ENCODE measurements at places on chromosomes 16 and 17. TPM values are rescaled to one million over a fixed set of nuclear protein-coding genes. Genes with fewer than 3 reads are reported as not detected.
A peak's percentile ranks its signal among the peaks of the same experiment; 100 is the strongest.

DNA sequence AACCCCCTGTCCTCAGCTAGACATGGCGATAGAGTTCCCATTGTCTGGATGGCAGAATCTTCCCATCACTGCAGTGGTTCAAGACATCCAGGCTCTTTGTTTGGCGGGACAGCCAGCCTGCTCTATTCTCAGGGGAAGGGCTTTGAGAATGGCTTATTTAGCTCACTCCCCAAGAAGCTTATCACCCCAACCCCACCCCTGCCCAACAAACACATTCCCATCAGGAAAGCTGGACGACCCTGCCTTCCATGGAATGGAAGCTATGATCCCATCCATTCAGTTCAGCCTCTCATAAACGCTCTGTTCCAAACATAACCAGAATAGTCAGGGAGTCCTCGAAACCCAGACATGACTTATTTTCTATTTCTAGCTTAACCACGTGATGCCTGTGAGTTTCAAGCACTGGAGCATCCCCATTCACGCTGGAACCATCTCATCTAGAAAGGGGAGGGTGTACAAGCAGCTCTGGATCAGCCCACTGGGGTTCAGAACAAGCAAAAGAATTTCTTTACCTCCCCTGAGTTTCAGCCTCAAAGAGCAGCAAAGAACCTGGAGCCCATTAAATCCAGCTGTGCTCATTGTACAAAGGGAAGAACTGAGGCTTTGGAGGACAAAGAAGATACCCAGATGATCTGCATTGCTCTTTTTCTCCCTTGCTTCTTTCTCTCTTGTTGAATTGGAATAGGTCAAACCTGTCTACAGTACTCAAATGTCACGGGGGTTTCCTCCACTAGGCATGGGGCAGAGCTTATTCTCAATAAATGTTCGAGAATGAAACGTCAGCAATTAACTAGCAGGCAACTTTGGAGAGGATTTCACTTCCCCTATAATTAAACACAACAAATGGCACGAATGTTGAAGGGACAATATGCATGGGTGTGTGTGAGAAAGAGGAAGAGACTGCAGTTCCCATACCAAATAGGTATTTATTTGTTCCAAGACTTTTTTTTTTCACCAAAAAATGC is 93.1 kb downstream of the XYLT1 start:
- DNase-seq, result no peak

DNA sequence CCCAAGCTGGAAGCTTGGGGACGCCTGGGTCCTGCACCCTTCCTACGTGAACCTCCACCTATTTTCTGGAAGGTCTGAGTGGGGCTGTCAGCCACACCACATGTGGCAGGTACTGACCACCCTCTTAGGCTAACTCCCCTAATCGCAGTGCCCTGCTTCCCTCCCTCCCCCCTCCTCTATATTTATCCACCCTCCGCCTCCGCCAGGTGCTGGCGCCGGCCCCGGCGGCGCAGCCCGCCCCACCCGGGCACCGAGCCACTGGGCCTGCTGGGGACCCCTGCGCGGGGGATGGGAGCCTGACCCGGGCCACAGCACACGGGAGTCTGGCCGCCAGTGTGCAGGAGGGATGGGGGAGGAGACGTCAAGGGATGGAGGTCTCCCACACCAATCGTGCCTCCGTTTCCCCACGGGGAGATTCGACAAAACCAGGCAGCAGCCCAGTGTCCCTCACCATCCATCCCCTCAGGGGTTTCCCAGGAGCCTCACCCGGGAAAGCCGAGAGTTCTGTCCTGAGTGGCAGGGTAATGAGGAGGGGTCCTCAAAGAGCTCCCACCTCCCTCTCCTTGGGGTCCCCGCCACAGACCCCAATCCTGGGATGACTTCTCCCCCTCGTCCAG is 1.3 kb downstream of the PLEKHH3 start:
- peak; percentile 45 for DNase-seq

DNA sequence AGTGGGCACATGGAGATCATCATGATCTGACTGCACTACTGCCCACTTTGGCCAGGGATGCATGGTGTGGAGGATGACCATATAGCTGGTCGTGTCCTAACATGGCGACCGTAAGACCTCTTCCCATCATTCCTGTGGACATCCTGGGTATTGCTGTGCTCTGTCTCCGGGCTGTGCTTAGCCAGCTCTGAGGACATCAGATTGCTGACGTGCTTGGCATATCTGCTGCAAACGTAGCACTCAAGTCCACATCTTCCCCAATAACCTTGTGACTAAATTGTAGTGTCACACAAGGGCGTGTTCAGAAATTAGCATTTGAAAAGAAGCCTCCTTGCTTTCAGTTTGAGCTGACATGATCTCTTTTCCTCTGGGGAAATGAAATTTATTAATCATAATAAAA is 373.2 kb downstream of the RBFOX1 start:
- no peak for DNase-seq

Gene SLC16A11
- 3.5 TPM for total RNA-seq

- no peak for DNase-seq
These were observed 4.0 kb downstream of the RSPRY1 start for GRCh38 chr16:57190136-57190535.

- no peak for DNase-seq
These were observed 301.2 kb downstream of the SEC14L1 start for GRCh38 chr17:77441940-77442339.

DNA sequence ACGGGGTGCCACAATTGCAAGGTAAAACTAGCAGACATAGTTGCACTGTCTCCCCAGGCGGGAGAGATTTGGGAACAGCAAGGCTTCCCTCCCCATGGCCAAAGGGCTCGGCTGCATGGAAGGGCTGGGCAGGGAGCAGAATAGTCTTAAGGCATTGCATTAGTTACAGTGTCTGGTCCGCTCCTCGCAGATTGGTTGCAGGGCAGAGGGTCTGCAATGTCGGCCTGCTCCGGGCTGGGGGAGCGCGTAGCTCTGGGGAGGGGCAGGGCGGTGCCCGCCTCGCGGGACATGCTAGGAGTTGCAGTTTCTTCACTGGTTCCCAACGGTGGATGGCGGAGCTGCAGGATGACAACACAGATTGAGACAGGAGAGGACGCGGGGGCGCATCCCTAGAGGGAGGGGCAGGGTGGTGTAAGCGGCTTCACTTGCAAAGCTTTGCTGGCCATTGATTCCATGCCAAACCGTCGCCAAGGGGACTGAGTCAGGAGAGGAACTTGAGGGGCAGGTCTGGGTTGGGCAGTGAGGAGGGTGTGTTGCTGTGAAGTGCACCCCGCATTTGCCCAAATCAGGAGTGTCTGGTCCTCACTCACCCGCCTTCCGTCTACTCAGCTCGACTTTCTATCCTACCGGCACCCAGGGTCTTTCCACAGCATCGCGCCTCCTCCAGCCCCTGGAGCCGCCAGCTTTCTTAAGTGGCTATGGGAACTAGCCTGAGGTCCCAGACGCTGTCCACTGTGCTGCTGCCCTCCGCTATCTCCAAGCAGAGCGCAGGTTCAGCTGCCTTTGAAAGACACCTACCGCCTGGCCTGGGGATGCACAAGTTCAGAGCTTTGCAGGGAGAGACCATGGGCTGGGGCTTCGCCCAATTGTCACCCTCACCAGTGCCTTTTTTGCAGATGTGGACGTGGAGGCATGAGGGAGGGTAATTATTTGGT is 1748.9 kb downstream of the TP53TG3F start:
- no peak for DNase-seq

GRCh38 chr16:66204756-66205155 is 161.7 kb upstream of the CDH5 start:
- DNase-seq, result no peak

GRCh38 chr17:41347869-41348760 is 2.5 kb downstream of the KRT33A start:
- no peak for DNase-seq

DNA sequence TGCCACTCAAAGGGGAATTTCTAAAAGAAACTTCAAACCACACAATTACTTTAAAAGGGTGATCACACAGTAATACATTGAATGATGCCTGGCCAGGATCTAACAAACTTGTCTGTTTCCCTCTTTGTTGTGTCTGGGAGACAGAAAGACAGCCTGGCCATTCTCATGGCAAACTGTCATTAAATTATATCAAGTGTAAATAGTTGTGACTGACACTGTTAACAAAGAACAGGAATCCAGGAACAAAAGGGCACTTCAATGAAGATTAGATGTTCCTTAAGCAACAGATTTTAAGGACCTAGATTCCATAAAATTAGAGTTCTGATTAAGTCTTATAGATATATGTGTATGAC is 383.6 kb downstream of the KCNJ2 start:
- no peak for DNase-seq

GRCh38 chr17:59853168-59853918 is 39.4 kb downstream of the TUBD1 start:
- no peak for DNase-seq

DNA sequence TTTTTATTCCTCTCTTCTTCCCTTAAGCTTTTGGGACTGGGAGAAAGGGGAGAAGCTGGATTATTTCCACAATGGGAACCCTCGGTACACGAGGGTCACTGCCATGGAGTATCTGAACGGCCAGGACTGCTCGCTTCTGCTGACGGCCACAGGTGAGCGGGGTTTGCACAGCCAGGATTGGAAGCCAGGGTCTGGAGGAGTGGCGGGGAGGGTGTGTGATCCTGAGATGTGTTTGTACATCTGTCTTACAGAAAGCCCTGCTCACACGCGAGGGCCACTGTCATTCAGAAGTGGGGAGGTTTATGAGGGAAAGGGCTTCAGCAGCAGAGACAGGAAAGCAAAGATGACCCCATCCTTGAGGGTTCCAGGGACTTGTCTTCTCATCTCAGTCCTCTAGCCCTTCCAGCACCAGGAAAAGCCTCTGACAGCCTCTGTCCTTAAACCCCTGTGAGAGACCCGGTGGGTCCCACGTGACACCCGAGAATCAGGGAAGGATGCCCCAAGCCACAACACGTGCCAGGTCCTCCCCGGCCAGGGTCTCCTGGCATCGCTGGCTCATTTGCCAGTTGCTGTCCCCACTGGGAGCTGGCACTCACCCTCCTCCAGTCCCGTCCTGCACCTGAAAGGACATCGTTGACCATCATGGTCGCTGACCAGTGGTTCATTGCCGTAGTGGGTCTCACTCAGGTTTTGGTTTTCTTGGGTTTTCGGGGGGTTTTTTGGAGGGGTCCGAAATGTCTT is 44.3 kb upstream of the CHMP6 start:
- DNase-seq, result peak; percentile 10

GRCh38 chr17:6913608-6914443 is 82.0 kb upstream of the ALOX12 start:
- peak; percentile 78 for DNase-seq

DNA sequence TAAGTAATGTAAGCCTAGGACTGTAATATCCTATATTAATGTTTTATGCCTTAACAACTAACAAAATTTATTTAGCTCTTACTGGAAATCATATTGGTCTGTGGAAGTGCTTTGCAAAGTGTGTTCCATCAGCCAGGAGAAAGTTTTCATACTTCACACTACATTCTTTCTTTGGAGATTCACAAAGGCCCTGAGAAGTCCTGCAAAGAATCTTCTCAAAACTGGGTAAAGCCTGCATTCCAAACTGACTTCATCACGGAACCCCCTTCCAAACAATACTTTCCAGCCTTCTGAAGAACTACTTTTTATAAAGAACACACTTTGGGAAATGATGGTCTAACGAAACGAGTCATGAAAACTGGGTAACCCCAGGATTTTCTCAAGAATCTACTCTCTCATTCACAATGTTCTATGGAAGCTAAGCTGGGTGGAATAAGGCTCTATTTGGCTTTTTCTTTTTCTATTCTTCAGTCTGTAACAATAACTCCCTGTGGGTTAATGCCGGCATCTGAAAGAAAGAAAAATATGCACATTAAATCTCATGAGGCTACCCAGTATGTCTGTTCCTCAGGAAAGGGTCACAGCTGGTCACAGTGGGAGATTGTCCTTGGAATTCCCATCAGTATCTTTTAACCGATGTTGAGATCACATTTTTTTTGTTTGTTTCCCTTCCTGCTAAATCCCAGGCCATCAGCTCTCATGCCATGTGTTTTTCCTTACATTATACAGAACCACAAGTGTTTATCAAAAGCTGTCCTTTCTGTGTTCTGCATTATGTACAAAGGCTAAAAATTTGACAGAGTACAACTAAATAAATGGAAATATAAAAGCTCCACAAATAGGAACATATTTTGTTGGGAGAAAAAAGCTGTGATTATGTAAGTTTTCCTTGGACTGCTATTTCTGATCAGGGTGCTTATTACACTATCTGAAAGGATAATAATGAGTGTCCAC is 12.8 kb upstream of the AKAP1 start:
- no peak for DNase-seq

DNA sequence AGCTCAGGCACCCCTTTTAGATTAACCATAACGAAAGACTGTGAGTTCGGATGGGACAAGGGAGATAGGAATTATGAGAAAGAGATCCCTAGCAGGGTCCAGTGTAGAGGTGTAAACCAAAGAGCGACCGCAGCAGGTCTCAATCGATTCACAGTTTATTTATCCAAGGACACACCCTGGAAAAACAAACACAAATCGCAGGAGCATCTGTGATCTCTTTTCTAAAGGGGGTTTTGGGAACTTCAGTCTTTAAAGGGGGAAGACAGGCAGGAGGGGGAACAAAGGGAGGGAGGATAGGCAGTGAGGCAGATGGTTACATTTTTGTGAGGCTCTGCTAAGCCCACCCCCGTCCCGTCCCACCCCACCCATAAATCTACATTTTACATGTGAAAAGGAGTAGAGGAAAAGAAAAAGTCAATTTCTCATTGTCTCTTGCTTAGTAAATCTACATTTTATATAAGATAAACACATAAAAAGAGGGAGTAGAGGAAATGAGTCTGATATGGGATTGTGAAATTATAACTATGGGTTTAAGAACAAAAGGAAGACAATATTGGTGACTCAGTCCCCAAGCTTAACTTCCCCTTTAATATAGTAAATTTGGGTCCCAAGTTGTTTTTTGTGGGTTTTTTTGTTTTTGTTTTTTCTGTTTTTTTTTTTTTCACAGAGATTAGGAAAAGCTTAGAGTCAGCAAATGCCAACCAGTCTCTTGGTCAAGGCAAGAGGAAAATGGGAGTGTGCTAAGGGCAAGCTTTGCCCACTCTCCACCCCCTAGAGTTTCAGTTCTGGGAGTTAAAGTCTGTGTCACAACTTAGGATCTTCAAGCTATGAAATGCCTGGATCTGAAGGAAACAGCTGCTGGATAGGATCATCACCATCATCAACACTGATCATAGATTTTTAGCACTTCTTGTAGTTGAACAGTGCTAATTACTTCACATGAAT is 160.9 kb upstream of the CDH5 start:
- DNase-seq, result no peak

- no peak for DNase-seq
These were observed 5.9 kb downstream of the RETREG3 start for GRCh38 chr17:42603318-42603717.

Gene MXRA7
- 394 TPM for total RNA-seq

GRCh38 chr17:72030067-72030899 is 90.5 kb upstream of the SOX9 start:
- DNase-seq, result peak; percentile 32

GRCh38 chr16:84599521-84600202 is 18.2 kb downstream of the COTL1 start:
- DNase-seq, result peak; percentile 68

GRCh38 chr16:12366313-12366712 is 389.8 kb downstream of the SNX29 start:
- no peak for DNase-seq

Gene WNT9B
- total RNA-seq, result 3.8 TPM

Gene C1QTNF8
- not detected for total RNA-seq

- DNase-seq, result no peak
These were observed 3.4 kb upstream of the THUMPD1 start for GRCh38 chr16:20744922-20745440.
